Renal cortex interstitium (tissue), 15 donors: ENCODE measurements at places on chromosomes 2 and 18. TPM values are rescaled to one million over a fixed set of nuclear protein-coding genes. Genes with fewer than 3 reads are reported as not detected.

GRCh38 chr2:68537809-68538208 lies 70.4 kb downstream of the APLF start:
- DNase-seq: no peak

GRCh38 chr2:9941196-9941995 lies 10.1 kb upstream of the GRHL1 start:
- no peak for DNase-seq

The IL36B gene
- polyA plus RNA-seq: not detected

The GPR39 gene
- 2.6 TPM for polyA plus RNA-seq

DNA sequence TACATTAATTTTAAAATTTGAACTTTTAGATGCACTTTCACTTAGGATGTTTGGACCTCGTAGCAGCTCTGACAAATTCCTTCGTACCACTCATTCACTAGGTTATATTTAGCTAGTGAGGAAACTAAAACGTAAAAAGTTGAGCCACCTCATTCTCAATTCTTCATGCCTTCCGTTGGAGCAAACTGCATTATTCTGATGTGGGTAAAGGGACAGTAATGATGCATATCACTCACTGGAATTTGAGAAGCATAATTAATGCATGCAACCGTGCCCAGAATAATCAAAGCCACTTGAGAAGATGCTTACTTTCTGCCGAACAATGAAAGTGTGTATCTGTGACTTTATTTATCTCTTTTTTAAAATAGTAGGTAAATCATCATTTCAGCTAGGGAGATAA lies 2.2 kb downstream of the CNOT9 start:
- DNase-seq: no peak

- no peak for DNase-seq
Observed at GRCh38 chr18:78144669-78145068, 834.9 kb upstream of the SALL3 start.

DNA sequence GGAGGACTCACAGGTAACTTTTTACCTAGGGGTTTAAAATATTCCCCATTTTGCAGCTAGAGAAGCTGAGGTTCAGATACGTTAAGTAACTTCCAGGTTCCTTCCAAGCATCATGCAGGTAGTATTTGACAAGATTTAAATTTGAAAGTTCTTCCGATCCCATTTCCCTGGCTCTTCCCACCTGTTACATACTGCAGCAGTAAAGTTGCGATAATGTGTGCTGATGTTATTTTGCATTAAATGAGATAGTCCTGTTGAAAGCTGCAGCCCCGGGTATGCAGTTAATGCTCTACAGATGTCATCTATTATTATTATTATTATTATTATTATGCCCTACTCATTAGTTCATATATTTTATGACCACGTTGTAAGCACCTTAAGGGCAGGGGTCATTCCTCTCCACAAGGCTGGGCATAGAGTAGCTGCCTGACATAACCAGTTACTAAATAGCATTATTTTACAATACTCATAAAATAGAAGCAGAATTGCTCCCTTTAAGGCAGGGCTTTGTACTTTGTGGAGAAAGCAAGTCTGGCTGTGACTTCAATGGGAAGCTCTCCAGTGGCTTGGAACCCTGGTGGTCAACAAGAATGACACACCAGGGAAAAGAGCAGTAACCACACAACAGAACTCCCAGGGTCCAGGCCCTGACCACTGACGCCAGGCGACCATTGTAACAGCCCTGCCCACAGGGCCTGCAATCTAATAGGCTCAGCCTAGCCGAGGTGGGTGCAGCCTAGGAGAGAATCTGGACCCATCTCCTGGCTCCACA lies 112.0 kb upstream of the STPG4 start:
- DNase-seq: no peak

DNA sequence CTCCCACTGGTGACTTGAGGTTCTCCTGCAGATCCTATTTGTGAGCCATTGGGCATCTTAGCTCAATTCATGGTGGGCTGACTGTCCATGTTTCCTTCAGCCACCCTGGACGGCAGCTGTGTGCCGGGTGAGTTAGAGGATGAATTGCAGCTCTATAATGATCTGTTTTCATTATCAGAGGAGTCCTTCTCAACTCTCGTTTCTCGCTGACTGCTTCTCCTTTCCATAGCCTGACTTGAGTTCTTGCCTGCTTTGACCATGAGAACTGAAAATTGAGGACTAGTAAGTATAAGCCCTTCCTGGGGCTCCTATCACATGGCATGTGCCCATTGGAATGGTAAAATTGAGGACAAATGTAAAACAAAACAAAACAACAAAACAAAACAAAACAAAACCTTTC lies 121.8 kb downstream of the CDC42EP3 start:
- no peak for DNase-seq

DNA sequence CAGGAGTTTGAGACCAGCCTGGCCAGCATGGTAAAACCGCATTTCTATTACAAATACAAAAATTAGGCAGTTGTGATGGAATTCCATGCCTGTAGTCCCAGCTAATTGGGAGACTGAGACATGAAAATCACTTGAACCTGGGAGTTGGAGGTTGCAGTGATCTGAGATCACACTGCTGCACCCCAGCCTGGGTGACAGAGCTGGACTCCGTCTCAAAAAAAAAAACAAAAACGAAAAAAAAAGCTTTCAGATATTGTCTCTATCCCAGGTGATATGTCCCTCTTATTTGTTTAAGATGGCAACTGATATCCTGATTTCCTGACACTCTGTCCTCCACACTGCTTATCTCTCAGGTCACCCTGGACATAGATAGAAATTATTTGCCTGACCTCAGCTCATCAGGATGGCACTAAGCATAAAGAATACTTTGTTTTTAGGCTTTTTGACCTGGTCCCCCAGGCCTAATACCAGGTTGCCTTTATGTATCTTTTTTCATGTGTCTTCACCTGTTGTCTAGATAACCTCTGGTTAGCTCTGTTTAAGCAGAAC lies 295.2 kb upstream of the KCNJ3 start:
- DNase-seq: no peak

- no peak for DNase-seq
Observed at GRCh38 chr18:6963452-6964097, 154.0 kb downstream of the LAMA1 start.

- DNase-seq: no peak
Observed at GRCh38 chr2:3177891-3178577, 199.6 kb downstream of the EIPR1 start.

GRCh38 chr2:231123362-231123898 lies 1.4 kb downstream of the HTR2B start:
- DNase-seq: peak; percentile 72

GRCh38 chr18:29459972-29460371 lies 1283.0 kb upstream of the CDH2 start:
- no peak for DNase-seq

DNA sequence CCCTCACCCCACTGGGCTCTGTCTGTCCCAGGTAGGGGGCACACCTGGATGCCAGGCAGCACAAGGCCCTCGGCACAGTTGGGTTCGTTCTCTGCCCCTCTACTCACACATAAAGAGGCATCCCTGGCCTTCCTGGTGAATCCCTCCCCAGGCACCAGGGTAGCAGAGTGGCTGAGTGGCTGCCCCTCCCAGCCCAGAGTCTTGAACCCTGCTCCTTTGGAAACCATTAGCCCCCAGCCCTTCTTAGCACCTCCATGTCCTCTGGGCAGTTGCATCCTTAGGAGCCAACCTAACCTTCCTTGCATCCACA lies 2.0 kb downstream of the GPC1 start:
- no peak for DNase-seq
